Left colon (tissue), 2 donors: ENCODE measurements at places on chromosomes 2 and 18. TPM values are rescaled to one million over a fixed set of nuclear protein-coding genes. Genes with fewer than 3 reads are reported as not detected.

GRCh38 chr2:239770246-239770639 is 254.9 kb downstream of the NDUFA10 start:
- peak; percentile 4 for DNase-seq

ARHGAP25 gene
- total RNA-seq = 7.0 TPM

ERICH2 gene
- not detected for total RNA-seq

GRCh38 chr2:60306267-60306861 is 247.1 kb downstream of the BCL11A start:
- DNase-seq = peak; percentile 43

RAB6C gene
- total RNA-seq = not detected

RPL31 gene
- total RNA-seq = 1,104 TPM

DNA sequence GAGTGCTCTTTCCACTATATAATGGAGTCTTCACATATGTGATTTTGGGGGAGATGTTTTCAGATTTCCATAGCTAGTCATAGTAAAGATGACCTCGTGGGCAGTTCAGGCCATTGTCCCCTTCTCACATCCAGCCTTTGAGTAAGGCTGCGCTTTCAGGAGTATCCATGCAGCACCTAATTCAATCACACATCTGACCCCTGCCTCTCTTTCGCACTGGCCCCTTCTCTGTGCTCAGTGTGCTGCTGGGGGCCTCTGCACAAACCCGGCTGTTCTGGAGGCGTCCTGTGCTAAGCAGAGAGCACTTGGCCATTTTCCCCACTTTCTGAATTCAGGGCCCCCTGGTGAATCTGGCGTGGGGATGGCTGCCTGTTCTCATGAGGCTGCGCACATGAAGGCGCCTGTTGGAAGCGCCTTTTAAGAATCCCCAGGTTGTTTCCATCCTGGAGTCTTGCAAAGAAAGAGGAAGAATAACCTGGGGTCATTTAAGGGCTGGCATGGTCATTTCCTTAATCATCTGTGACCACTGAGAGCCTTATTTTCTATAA is 96.0 kb upstream of the ALPP start:
- DNase-seq = no peak

BUB1 gene
- total RNA-seq = 9.2 TPM

- DNase-seq = no peak
These were observed 7.4 kb downstream of the HS6ST1 start for GRCh38 chr2:128311216-128311754.

DNA sequence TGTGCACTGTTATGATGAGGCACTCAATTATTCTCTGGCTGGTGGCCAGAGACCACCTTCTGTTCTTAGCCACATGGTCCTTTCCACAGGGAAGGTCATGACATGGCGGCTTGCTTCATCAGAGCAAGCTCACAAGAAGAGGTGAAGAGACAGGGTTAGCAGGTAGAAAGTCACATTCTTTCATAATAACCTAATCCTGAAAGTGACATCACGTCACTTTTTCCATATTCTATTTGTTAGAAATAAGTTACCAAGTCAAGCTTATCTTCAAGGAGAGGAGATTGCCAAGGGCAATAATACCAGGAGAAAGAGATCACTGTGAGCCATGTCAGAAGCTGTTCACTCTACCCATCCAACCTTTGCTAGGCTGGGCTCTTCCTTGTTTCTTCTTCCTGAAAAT is 139.4 kb downstream of the OSR1 start:
- no peak for DNase-seq

GRCh38 chr2:104849618-104850141 is 4.2 kb upstream of the POU3F3 start:
- no peak for DNase-seq

DNA sequence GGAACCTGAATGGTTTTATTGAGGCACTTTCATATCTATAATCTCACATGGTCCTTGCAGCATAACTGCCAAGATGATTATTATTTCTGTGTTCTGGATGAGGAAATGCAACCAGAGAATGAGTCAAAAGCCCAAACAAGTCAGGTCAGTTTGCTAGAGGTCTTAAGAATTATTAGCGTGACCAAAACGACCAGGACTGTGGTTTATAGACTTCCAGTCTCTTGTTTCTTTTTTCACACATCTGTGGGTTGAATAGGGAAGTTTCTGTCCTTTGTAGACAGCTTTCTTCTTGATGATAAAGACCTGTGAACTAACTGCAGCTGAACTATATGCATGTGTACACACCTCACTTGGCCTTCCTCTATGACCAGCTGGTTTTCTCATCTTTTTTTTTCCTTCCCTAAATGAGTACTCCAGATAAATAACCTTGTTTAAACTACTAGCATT is 13.9 kb downstream of the ADAM23 start:
- no peak for DNase-seq

DIPK1C gene
- 0.14 TPM for total RNA-seq

- DNase-seq = no peak
These were observed 742.3 kb upstream of the SLC8A1 start for GRCh38 chr2:41194230-41194629.

TUBA3E gene
- not detected for total RNA-seq

DNA sequence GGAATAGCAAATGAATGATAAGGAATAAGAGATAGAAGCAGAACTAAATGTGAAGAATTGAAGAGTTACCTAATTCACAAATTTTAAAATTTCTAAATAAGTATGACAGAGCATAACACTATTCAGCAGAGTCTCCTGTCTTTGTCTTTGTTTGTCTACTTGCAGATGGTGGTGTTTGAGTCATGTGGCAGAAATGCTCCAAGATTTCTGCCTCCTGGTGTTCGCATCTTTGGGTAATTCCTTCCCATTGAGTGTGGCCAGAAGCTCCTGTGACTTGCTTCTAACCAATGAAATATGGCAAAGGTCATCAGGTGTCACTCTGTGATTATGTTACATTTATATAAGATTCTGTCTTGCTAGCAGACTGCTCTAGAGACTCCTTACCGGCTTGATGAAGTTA is 45.6 kb upstream of the GALNT3 start:
- no peak for DNase-seq

- DNase-seq = no peak
These were observed 8.4 kb upstream of the NMI start for GRCh38 chr2:151297882-151298281.

GRCh38 chr2:178927173-178927572 is 120.0 kb upstream of the TTN start:
- no peak for DNase-seq

MBD5 gene
- 29.8 TPM for total RNA-seq

GRCh38 chr2:64211276-64211921 is 67.2 kb upstream of the PELI1 start:
- DNase-seq = no peak

DNA sequence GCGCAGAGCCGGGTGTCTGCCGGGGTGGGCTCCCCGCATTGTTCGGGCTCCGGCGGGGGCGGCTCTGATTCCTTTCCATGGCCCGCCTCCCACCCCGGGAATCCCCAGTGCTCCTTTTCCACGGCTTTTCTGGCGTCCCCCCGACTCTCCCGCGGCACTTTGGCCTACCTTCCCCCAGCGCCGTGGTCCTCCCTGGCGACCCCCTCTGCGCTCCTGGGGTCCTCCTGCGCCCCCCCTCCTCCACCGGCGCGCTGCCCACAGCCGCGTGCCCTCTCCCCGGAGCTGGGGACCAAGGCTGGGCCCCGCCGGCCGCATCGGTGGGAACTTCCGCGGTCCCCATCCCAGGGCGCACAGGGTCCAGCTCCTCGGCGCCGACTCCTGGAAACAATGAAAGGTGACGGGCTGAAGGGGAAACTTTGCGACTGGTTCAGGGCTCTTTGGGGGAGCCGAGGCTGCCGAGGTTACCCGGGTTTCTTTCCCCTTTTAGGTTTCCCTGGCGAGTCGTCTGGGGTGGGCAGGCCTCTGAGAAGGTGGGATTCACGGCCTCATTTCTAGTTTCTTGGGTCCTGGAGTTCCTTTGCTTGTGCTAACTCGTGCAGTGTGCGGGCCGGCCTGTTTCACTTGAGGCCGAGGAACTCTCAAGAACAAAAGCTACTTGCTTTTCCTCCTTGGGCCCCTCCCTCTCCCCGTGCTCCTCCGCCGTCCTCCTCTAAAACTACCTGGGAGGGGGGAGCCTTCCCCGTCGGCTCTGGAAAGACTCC is 2.2 kb downstream of the TGIF1 start:
- peak; percentile 85 for DNase-seq

- DNase-seq = no peak
These were observed 394.8 kb downstream of the DCDC2C start for GRCh38 chr2:4098137-4098536.

- DNase-seq = no peak
These were observed 295.9 kb downstream of the ERBB4 start for GRCh38 chr2:212242724-212243123.

DNA sequence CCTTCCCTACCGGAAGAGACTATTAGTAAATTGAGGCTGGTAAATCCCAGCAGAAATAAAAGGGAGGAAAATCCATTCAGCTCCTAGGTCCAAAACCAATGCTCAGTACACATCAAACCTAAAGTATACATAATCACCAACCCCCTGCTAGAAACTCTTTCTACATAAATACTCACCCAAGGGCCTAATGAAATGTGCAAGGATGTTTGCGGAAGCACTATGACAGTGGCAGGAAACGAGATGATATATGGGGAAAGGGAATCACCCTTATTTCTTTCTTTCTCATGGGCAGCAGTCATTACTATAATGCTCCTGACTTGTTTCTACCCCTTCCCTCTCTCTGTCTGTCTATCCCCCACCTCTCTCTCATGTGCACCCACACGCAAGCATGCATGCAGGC is 1.3 kb upstream of the SCTR start:
- no peak for DNase-seq

KCNK3 gene
- 0.79 TPM for total RNA-seq

GRCh38 chr2:201931475-201931874 is 102.2 kb upstream of the FZD7 start:
- no peak for DNase-seq

QPCT gene
- 4.2 TPM for total RNA-seq

DNA sequence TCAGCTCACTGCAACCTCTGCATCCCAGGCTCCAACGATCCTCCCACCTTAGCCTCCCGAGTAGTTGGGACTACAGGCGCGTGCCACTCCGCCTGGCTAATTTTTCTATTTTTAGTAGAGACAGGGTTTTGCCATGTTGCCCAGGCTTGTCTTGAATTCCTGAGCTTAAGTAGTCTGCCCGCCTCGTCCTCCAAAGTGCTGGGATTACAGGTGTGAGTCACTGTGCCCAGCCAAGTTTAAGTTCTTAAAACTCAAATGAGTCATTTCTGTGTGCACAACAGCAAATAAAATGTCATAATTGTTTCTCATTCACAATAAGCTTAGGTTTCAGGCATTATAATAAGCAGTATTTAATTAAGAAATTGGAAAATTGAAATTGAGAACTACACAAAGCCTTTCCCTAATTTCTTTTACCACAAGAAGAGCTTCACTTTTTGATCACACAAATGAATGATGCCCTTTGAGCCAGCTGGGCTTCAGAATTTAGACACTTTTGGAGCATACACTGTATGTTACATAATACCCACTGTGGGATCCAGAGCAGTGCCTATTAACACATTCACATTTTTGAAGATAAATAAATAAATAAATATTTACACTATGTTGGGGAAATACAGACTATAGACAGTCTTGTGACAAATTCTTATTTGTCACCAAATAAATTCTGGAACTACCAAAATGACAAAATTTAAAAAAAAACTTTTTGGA is 8.6 kb upstream of the ME2 start:
- DNase-seq = no peak

DNA sequence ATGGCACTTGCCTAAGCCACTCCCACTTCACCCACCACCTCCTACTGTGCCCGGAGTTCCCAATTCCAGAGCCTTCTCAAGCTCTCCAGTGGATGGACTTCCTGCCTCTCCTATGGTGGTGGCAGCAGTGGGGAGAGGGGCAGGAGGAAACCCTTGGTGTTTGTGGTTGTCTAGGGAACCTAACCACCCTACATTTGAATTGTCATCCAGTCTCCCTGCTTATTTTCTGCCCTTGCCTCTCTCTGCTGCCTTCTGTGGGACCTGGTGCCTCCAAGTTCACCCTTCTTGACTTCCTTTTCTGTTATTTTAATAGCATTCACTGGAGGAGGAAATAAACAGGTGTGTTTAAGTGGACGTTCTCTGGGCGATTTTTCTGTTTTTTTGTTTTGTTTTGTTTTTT is 50.0 kb upstream of the HPCAL1 start:
- DNase-seq = no peak

AMER3 gene
- total RNA-seq = 0.40 TPM

GRCh38 chr2:8620611-8621382 is 61.1 kb upstream of the ID2 start:
- DNase-seq = no peak

- DNase-seq = peak; percentile 59
These were observed at the start of gene PLEK for GRCh38 chr2:68365087-68365486. TSS of gene PLEK (plus strand) at chr2:68365282. CDS start at chr2:68365352, 70 bp downstream.

DNA sequence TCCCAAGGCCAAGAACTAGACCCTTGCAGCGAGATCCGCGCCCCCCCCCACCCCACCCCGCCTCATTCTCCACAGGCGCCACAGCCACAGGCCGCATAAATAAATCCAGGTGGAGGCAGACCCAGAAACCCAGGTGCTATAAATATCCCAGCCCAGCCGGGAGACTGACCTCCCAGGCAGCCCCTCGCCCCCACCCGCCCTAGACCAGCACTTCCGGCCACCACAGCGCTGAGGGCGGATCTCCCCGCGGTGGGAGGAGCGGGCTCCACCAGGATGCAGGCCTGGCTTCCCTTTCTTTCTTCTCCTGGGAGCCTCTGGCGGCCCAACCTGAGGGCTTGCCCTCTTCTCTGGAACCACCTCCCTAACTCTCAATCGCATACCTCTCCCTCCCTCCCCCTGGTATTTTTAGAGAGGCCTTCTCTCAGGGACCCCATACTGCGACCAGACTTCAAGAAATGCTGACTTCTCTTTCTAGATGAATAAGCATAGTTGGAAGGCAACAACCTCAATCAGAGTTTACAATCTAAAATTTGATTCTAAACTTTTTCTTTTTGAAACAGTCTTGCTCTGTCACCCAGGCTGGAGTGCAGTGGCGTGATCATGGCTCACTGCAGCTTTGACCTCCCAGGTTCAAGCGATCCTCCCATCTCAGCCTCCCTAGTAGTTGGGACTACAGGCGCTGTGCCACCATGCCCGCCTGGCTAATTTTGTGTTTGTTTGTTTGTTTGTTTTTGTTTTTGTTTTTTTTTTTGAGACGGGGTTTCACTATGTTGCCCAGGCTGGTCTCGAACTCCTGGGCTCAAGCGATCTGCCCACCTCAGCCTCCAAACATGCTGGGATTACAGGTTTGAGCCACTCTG is 55.0 kb downstream of the PKDCC start:
- DNase-seq = peak; percentile 56

GRCh38 chr2:113937501-113937900 is 47.6 kb downstream of the ACTR3 start:
- DNase-seq = no peak
